Activated naive CD4-positive, alpha-beta T cell treated with anti-CD3 and anti-CD28 coated beads, Interleukin-2, amount 10 ng/mL, durations not matched to agents 7 days and 5 days (primary cell): ENCODE measurements at places on chromosomes 11 and 22.
A peak's percentile ranks its signal among the peaks of the same experiment; 100 is the strongest.

GRCh38 chr22:42939451-42939881 is 75.5 kb downstream of the PACSIN2 start:
- no peak overlapping the region for H3K4me3 ChIP-seq
- H3K27me3 ChIP-seq = no peaks in the 10 kb centered on the region
- H3K4me1 ChIP-seq = peaks cover 35% of the 10 kb centered on the region
- no peak overlapping the region for H3K27ac ChIP-seq
- peaks cover 2% of the 10 kb centered on the region for H3K36me3 ChIP-seq

GRCh38 chr11:269146-269890 is 8.9 kb upstream of the NLRP6 start:
- peak overlapping the region; percentile 99 for H3K27ac ChIP-seq
- peak overlapping the region; percentile 79 for H3K4me3 ChIP-seq
- peaks cover 16% of the 10 kb centered on the region for H3K36me3 ChIP-seq
- peaks cover 29% of the 10 kb centered on the region for H3K27me3 ChIP-seq
- DNase-seq = peak; percentile 73
- peaks cover 43% of the 10 kb centered on the region for H3K4me1 ChIP-seq

- no peak overlapping the region for H3K4me3 ChIP-seq
- no peaks in the 10 kb centered on the region for H3K4me1 ChIP-seq
- peaks cover 7% of the 10 kb centered on the region for H3K27me3 ChIP-seq
These were observed 53.4 kb downstream of the SCGB1A1 start for GRCh38 chr11:62472063-62472884.

DNA sequence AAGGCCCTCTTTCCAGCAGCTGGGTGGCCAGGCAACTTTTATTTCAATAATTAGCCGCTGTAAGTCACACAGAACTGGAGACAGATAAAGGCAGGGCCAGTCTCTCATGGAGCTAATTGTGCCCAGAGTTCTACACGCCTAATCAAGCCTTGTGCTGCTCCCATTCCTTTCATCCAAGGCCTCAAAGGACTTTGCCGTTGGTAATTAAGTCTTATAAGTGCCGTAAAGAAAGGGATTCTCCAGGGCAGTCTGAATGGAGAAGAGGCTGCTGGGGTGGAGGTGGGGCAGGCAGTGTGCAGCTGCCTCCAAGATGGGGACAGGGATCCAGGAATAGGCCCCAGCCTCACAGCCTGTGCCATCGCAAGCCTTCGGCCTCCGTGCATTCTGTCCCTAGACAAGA is 357.9 kb downstream of the TENM4 start:
- H3K27me3 ChIP-seq = peaks cover 4% of the 10 kb centered on the region
- H3K36me3 ChIP-seq = no peaks in the 10 kb centered on the region
- H3K4me3 ChIP-seq = no peak overlapping the region
- no peak overlapping the region for H3K27ac ChIP-seq
- DNase-seq = no peak

GRCh38 chr11:118596224-118597146 is 10.9 kb upstream of the PHLDB1 start:
- H3K36me3 ChIP-seq = peaks cover 54% of the 10 kb centered on the region
- H3K4me1 ChIP-seq = peaks cover 19% of the 10 kb centered on the region
- no peak overlapping the region for H3K4me3 ChIP-seq
- peak overlapping the region; percentile 72 for H3K27ac ChIP-seq
- DNase-seq = no peak
- no peaks in the 10 kb centered on the region for H3K27me3 ChIP-seq
